Activated CD4-positive, alpha-beta T cell treated with anti-CD3 and anti-CD28 coated beads for 4 hours (primary cell): ENCODE measurements at places on chromosomes 3 and 15.
A peak's percentile ranks its signal among the peaks of the same experiment; 100 is the strongest.

DNA sequence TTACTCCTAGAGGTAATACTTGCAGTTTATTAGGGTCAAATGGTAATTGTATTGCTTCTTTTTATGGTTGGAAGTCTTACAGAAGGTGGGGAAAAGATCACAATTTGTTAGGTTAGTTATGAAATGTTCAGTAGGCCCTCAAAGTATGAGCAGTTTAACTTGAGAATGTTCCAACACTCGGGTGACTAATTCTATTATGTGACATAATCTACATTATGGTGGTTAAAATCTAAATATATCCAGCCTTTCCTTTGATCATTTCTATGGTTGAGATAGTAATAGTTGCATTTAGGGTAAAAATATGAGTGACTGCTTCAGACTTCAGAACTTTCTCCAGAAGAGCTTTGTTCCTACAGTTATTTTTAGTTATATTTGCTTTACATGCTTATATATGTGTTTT lies 19.6 kb upstream of the FBXO22 start:
- DNase-seq, result no peak

GRCh38 chr3:15926871-15927270 lies 129.1 kb upstream of the ANKRD28 start:
- DNase-seq, result no peak

GRCh38 chr15:44296625-44297524 lies 8.4 kb downstream of the GOLM2 start:
- no peak for DNase-seq

DNA sequence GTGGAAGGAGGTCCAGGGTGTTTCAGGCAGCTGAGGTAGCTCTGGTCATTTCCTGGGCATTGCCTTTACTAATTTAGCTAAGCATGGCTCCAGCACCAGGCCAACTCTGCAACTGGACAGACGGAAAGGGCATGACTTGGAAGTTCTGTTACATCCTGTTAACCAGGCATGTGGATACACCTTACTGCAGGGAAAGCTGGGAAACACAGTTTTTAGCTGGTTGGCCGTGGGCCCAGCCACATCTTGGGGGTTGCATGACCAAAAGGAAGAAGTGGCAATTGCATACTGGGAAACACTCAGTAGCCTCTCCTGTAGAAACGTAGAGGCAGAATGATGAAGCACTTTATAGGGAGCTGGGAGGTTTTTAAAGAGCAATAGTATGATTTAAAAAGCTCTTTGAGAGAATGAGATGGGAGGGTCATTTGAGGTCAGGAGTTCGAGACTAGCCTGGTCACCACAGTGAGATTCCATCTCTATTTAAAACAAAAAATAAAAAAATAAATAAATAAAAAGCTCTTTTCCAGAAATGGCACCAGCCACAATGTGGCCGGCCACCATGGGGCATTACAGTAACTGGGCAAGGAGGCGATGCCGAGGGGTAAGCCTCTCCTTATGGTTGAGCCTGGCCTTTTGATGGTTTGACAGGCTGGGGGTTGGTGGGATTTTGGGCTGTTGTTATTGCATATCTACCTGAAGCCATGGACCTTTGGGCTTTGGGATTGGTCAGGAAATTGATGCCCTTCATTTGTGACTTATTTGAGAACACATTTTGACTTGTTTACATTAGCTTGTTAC lies 28.6 kb downstream of the TRAK1 start:
- no peak for DNase-seq

DNA sequence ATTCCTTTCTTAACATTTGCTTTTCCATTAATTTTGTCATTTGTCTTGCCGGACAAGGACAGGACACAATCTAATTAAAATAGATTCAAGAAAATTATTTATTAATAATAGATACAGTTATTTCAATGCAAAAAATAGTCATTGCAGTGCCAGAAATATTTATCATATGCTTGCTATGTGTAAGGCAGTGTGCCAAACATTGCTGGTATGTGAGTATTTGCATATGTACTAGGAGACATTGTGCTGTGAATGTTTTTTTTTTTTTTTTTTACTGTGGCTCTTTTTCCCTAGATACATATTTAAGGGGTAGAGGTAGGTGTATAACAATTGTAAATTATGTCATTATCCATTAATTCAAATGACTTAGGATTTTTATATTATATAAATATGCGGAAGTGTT lies 23.3 kb downstream of the SPRED1 start:
- DNase-seq, result no peak

GRCh38 chr3:101453961-101454360 lies 59.1 kb downstream of the SENP7 start:
- no peak for DNase-seq

DNA sequence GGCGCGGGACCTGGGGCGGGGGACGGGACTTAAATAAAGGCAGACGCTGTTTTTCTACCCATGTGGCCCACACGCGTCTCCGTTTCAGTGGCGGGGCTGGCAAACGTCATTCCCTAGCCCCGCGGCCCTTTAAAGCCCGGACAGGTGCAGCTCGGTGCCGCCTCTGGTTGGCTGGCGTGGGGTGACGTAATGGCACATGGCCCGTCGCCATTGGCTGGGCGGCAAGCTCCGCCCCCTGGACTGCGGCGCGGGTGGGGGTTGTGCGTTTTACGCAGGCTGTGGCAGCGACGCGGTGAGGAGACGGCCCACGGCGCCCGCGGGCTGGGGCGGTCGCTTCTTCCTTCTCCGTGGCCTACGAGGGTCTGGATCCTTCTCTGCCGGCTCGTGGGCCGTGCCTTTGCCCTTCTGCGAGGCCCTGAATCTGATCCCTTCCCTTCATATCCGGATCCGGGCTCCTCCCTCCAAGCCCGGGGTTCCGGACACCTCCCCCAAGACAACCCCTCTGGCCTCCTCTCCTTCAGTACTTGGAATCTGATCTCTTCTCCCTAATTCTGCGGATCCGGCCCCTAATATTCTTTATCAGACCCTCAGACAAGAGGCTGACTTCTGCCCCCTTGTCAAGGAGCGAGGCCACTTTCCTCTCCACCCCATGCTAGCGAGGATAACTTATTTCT lies at the start of gene CRELD1:
TSS of gene CRELD1 (plus strand) at position 274 of the 674 bp plus-strand sequence. CDS start 605 bp downstream, outside the sequence.
- DNase-seq, result peak; percentile 98

GRCh38 chr3:88150371-88150770 lies 612 bp downstream of the C3orf38 start:
- peak; percentile 31 for DNase-seq

GRCh38 chr3:17629400-17629799 lies 113.0 kb downstream of the TBC1D5 start:
- DNase-seq, result no peak

DNA sequence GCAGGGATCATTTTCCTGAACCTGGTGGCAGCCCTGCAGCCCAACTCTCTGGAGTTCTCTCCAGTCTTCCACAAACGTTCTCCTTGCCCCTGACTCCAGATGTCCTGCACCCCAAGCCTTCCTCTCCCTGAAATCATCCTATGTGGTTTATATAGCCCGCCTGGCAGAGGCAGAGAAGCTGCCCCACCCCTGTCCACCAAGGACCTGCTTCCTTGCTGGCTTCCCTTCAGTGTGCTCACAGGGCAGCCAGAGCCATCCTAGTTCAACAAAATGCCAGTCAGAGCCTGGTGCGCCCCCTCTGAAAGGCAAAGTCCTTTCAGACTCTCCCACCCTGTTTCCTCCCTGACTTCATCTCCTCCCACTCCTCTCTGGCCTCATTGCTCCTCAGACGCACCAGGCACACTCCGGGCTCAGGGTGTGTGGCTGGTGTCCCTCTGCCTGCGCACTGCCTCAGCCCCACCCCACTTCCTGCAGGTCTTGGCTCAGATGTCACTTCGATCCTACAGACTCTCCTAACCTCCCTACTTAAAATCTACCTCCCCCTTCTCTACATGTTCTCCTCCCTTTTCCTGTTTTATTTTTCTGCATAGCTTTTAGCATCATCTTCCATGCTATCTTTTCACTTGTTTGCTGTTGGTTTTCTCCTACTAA lies 5.9 kb downstream of the KBTBD13 start:
- no peak for DNase-seq

DNA sequence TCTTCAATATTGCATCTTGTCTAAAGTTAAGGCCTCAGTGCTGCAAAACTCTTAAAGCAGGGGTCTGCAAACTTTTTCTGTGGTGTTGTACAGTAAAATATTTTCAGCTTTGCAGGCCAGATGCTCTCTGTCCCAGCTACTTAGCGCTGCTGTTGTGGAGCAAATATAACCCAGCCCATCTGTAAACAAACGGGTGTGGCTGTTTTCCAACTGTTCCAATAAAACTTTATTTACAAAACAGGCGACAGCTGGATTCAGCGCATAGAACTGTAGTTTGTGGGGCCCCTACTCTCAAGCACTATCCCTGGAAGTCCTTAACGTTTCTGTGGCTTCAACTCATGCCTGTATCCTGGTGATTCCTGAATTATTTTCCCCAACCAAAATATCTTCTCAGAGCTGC lies 365.0 kb downstream of the FOXP1 start:
- DNase-seq, result no peak

DNA sequence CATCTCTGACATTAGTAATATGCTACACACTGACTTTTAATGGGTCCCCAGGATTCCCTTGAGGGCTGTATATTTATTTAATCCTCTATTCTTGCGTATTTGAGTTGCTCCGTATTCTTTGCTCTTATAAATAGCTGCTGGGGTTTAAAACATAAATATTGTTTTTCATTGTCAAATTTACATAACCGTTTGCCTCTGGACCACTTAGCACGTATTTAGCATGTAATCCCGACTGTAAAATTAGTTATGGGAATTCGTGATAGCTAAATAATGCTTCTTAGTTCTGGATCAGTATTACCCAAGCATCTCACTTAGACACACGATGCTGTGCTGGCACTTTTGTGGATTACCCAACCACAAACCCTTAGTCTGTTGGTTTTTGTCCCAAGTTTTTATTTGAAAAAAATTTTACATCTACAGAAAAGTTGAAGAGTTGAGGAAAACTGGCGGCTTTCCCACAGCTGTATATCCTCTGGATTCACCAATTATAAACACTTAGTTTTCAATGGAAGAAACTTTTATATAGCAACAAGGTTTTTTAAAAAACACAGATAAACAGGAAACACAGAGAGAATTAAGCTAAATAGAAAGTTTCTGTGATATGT lies 296.8 kb upstream of the TPM1 start:
- no peak for DNase-seq

DNA sequence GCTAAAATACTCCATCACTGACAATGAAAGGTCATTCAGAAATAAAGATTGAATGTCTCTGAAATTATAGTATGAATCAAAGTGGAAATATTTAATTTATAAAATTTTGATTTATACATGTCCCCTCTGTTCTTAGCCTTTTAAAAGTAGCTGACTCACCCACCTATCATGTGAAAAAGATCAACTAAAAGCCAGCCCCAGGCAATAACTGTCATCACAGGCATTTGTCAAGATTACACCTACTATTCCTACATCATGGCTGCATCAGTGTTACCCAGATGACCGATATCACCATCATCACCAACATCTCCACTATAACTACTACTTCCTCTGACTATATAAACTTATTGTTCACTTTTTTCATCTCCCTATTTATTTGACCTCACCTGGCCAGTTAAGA lies 14.3 kb upstream of the PIK3R4 start:
- no peak for DNase-seq

GRCh38 chr15:100254691-100255090 lies 87.1 kb downstream of the ADAMTS17 start:
- no peak for DNase-seq

- no peak for DNase-seq
Measured at GRCh38 chr3:67576441-67576840, 78.0 kb downstream of the SUCLG2 start.

GRCh38 chr15:78762985-78763795 lies 48.1 kb downstream of the ADAMTS7 start:
- DNase-seq, result no peak

DNA sequence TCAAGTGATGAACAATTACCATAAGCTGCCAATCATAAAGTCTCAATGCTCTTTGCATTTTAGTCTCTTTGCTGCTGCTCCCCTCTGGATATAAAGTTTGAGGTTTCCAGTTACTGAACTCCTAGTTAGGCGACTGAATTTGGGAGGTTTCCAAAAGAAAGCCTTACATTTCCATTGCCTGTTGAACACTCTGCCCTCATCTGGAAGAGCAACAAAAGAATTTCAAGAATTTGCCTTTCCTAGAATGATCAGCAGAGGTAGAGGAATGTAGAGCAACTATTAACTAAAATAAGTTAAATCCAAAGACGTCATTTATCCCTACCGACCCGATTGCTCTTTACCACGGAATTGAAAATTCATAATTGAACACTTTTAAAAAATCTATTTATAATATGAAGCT lies 53.4 kb upstream of the PRICKLE2 start:
- no peak for DNase-seq

- no peak for DNase-seq
Measured at GRCh38 chr3:46665763-46666452, 27.6 kb downstream of the ALS2CL start.

- no peak for DNase-seq
Measured at GRCh38 chr3:186854954-186855353, 12.4 kb downstream of the ADIPOQ start.

DNA sequence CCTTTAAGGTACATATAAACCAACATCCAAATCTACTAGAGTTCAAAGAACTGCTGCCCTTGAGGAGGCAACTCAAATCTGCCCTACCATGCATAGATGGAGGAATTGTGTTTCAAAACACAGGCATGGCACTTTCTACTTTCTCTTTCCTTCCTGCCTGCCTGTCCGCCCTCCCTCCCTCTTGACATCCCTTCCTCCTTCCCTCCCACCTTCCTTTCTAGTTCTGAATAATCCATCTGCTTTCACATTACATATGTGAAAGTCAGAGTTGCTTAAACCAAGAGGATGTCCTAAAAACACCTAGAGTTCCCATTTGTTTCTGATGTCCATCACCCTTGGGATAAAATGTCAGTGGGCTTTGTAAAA lies 537.6 kb downstream of the FOXP1 start:
- DNase-seq, result no peak

- no peak for DNase-seq
Measured at GRCh38 chr3:56365905-56366640, 102.2 kb downstream of the ERC2 start.

- no peak for DNase-seq
Measured at GRCh38 chr3:15948388-15948787, 150.6 kb upstream of the ANKRD28 start.

DNA sequence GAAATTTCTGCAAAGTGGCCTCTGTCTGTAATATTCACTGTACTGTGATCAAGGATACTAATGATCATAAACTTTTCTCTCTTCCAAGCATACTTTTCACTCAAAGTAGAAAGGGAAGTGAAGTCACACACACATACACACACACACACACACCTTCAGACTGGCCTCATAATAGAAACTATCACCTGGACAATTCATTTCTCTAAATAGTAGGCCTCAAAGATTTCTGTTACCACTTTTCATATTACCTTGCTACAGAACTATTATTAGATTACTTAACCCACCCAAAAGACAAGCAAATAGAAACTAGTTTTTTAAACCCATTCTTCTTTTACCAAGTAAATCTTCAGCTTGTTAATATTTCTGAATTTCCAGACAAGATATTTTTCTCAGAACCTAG lies 12.2 kb downstream of the CPB1 start:
- DNase-seq, result no peak

- DNase-seq, result peak; percentile 29
Measured at GRCh38 chr3:71725271-71725991, at the start of gene EIF4E3. TSS of gene EIF4E3 (minus strand) at chr3:71725402. CDS start at chr3:71725367, 35 bp downstream.

DNA sequence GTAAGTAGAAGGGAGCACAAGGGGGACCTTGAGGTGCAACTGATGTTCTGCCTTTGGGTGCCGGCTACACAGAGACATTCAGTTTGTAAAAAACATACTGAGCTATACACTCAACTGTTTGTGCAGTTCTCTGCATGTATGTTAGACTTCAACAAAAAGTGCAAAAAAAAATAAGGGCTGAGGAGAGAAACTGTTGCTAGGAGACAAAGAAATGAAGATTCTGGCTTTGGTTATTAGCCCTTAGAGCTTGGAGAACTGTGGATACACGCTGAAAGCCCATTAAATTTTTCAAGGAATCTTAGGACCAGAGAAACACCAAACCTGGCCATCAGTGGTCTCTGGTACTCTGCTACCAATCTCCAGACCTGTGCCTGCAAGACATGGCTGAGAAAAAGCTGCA lies 207.6 kb upstream of the NSMCE3 start:
- DNase-seq, result no peak
